ENCODE measurements at places on chromosomes 13 and 19.

DNA sequence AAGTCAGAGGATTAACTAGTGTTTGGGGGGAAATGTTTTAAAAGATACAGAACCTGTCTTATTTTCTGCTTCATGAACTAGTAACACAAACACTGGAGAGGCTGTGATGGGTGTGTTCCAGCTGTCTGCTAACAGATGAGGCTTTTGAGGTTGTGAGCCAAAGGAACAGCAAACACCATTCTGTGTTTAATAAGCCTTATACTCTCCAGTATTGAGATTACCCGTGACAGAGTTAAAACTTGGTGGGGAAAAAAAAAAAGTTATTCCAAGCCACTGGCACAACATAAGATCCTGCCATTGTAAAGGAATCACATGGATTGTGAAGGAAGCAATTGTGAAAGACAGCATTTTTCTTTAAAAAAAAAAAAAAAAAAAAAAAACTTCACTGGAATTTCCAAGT lies 48.4 kb downstream of the KCTD12 start:
- DNase-seq = no peak

GRCh38 chr19:13016245-13016627 lies 21.0 kb downstream of the NFIX start:
- DNase-seq = no peak

DNA sequence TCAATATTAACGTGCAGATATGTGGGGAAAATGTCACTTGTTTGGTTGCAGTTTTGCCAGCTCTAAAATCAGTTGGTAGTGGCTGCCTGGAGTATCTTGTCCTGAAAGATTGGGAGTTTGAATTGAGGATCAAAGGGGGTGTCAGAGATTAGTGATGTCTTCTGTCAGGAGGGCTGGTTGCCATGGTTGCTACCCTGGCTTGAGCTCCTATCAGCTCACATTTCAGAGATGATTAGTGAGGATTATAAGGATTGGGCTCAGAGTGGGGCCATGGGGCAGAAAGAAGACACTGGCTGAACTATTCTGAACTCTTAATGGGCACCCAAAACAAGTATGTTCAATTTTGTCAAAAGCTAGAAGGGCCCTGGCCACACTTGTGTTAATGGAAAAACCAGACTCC lies 95.5 kb upstream of the RNF113B start:
- DNase-seq = no peak

- DNase-seq = no peak
These were observed 232.2 kb downstream of the DLEU7 start for GRCh38 chr13:50611117-50611781.

GRCh38 chr19:56953470-56953869 lies 112.9 kb upstream of the PEG3 start:
- DNase-seq = no peak

DNA sequence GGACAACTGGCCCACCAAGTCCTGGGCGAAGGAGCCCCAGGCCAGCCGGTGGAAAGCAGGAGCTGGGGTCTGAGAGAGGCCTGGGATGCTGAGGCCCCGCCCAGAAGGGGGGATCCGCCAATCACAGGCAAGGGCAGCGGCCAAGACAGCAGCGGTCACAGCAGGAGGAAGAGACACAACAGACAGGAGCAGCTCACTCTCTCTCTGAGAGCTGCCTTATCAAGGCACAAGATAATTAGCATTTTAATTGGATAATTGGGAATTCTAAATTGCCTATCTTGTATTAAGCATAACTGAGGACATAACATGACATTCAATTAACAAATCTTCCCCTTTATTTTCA lies 46.2 kb downstream of the CEBPG start:
- DNase-seq = no peak

- peak; percentile 15 for DNase-seq
These were observed 62.2 kb upstream of the TM9SF2 start for GRCh38 chr13:99439048-99439447.

DNA sequence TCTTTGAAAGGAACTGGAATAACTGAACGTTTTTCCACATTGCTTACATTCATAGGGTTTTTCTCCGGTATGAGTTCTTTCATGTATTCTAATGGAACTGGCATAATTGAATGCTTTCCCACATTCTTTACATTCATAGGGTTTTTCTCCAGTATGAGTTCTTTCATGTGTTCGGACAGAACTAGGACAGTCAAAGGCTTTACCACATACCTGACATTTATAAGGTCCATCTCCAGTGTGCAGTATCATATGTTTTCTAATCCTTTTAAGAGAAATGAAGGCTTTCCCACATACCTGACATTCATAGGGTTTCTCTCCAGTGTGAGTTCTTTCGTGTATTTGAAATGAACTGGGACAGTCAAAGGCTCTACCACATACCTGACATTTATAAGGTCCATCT lies 24.7 kb downstream of the ZNF564 start:
- DNase-seq = no peak

GRCh38 chr19:5132206-5132560 lies 163.3 kb downstream of the KDM4B start:
- DNase-seq = no peak

DNA sequence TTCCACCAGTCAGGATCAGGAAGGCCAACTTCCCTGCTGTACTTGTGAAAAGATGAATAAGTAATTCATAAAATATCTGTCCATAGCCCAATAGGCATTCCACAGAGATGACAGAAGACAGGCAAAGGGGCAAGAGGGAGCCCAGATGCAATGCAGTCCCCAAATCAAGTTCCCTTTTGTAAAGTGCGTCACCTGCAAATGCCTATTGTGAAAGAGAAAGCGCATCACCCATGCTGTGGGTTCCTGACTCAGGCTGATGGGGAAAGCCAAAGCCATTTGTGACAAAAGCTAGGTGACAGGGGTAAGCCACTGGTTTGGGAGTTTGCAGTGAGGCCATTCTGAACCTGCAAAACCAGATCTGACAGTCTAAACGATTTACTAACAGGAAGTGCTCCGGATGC lies 157.5 kb upstream of the ZNF536 start:
- no peak for DNase-seq

- peak; percentile 59 for DNase-seq
These were observed 661 bp upstream of the MIR17HG start for GRCh38 chr13:91346850-91347201.

GRCh38 chr13:112928020-112928971 lies 40.7 kb upstream of the MCF2L start:
- no peak for DNase-seq

DNA sequence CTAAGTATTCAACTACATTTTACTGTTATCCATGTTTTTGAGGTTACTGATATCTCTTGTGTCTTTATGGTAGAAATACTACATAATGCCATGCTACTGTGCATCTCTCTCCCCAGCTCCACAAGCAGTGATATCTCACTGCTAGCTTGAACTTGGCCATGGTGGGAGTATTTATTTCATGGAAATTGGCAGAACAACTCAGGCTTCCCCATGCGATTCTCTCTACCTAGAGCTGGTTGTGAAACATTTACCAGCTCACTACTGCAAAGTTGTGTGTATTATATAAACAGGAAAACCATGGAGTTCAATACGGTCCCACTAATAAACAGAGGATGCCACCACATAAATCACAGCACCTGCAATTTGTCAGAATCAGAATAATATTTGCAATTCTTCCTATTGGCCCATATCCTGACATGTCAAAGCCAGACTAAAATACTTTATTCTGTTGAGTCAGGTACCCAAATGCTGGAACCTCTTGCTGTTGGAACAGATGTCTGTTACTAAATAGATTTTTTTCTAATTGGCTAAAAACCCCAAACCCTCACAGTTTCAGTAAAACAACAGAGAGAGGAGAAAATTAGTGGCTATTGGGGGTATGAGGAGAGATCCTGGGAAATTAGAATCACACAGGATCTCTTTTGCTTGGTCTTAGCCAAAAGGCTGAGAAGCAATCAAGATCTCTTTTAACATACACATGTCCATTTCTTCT lies 91.4 kb upstream of the SLC10A2 start:
- no peak for DNase-seq

DNA sequence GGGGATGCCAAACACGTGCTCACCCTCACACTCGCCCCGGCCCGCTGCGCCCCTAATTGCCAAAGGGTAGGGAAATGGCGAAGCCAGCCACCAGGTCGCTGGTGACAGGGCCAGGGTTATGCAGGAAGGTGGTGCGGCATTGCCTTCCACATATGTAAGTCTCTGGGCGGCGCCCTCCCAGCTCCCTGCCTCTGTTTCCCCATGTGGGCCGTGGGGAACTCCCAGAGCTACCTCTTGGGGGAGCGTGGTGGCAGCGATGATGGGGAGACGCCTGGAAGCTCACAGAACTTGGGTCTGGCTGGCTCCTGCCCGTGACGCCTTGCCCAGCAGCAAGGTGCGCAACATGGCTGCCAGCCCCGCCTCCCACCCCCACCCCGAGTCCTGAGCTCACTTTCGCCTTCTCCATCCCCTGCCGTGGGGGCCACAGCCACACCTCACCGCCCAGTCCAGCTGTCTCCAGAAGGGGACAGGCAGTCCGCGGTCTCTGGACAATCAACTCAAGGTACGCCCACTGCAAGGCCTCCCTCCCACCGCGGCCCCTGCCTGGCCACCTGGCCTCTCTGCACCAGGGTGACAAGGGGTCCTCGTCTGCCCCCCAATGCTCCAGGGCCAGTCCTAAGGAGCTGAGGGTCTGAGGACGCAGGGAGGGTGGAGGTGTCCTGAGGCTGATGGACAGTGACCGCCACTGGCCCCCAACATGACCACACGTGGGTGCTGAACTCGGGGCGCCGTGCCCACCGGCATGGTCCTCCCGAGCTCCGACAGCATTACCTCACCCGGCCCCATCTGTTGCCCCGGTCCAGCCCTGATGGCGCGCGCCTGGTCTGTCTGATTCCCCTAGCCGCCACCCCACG lies 6.6 kb downstream of the C19orf25 start:
- DNase-seq = no peak

DNA sequence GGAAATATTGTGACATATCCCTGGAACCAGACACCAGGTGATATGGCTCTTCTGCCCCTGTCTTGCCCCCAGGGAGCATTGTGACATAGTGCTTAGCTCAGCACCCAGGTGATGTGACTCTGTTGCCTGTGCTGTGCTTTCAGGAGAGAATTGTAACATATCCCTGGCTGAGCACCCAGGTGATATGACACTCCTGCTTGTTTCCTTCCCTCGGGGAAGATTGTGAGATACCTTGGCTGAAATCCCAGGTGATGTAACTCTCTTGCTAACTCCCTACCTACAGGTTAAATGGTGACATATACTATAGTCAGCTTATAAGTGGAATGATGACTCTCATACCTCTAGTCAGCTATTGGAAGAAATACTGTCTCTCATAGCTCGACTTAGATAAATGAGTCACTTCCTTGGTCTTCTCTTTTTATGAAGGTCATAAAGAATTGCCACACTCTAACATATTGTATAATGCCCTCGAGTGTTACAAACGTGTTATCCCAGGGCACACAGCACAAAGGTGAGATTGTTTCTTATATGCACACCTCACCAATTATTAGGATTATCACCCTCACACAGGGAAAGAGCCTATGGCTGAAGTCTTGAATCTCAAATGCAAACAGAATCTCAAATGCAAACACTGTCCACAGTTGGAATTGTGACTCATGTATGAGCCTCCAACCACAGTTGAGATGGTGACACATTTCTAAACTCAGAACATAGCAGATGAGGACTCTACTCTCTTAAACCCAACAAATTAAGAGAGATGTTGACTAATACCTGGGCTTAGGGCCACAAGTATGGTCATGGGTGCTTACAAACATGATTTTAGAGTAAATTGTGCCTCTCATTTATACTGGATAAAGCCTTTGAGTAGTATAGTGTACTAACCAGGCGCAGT lies 32.7 kb upstream of the ZNF254 start:
- no peak for DNase-seq

- DNase-seq = no peak
These were observed 26.2 kb upstream of the OR7C2 start for GRCh38 chr19:14915116-14915515.

- no peak for DNase-seq
These were observed 3.1 kb upstream of the SUCLA2 start for GRCh38 chr13:48004201-48004600.

DNA sequence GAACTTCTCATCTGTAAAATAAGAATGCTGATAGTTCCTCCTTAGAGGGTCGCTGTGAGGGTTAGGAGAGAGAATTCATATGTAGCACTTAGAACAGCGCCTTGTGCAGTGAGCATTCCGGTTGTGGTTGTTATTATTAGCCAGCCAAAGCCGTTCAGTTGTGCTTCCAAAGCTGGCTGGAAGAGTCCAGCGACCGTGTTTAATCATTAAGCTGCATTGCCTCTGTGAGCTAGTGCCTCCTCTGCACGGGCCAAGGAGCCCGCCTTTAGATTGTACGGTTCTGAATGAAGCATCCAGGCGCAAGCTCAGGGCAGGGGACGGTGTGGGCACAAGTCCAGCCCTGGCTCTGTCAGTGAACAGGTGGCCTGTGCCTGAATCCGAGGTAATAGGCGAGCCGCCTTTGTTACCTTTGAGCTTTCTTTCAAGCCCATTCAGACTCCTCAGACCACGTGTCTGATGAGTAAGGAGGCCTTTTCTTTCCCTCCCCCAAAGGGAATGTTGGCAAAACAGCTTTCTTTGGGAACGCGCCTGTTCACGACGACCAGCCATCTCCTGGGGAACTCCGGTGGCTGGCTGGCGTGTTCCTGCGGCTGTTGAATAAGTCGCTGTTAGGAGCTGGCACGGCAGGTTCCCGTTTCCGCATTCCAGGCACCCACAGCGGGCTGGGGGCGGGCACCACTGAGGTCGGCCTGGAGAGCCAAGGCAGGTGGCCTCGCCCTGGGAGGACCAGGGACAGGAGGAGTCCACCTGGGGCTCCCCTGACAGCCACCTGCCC lies 25.1 kb downstream of the SIPA1L3 start:
- no peak for DNase-seq

GRCh38 chr19:51607920-51608562 lies 22.2 kb downstream of the SIGLEC5 start:
- DNase-seq = peak; percentile 66

DNA sequence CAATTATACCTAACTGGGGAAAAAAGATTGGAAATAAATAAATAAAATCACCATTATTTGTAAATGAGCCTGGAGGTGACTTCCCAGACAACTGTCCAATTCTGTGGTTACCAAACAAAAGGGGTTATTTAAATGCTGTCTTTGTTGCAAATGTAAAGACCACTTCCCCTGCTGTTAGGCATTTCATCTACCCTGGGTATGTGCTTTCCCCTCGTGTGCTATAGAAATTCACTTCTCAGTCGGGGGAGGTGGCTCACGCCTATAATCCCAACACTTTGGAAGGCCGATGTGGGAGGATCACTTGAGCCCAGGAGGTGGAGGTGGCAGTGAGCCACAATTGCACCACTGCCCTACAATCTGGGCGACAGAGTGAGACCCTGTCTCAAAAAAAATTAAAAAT lies 101.9 kb upstream of the AKAP11 start:
- no peak for DNase-seq

DNA sequence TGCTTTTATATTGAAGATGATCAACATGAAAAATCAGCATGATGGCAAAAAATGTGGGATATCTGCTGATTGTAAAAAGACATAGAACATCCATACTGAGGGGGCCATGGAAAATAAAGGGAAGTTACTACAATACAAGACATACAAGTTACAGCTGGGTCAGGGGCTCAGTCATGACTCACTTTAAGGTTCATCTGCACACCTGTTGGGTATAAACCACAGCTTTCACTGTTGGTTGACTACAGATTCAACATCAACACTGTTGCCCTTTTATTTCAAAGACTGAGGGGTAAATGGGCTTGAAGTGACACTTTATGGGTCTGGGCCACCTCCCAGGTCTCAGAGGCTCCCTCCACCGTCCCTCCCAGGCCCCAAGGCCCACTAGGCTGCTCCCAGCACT lies 98.1 kb upstream of the IRS2 start:
- no peak for DNase-seq
